ENCODE measurements at places on chromosomes 3 and 15.

DNA sequence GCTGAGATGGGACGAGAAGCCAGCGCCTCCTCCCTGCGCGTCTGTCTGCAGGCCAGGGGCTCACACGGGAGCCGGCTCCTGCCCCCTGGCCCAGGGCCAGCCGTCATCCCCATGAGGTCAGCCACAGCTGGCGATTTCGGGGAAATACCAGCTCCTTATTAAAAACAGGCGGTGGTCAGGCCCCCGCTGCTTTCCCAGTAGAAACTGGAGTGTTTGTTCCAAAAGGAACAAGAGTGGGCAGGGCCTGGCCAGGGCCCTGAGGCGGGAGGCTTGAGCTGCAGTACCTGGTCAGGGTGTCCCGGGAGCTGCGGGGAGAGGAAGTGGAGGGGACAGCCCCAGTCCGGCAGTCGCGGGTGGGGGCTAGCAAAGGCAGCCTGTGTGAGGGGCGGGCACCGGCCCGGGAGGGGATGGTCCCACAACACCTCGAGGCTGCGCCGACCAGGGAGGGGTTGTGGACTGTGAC is 17.8 kb downstream of the MYL3 start:
- DNase-seq, result no peak

DNA sequence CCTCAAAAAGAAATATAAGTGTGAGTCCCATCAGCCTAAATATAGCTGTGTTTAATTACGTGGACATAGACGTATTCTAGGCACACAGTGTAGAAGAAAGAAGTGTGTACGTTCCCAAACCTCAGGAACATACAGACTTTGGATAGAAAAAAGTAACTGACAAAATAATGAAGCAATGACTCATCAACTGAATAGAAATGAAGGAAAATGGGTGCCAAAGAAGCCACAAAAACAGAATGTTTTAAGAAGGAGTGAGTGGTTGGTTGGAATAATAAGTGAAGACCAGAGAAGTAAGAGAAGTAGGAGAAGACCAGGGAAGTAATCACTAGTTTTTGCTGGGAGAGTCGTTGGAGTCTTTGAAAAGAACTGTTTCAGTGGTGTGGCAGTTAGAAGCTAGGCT is 518.1 kb downstream of the ROBO1 start:
- DNase-seq, result no peak

DNA sequence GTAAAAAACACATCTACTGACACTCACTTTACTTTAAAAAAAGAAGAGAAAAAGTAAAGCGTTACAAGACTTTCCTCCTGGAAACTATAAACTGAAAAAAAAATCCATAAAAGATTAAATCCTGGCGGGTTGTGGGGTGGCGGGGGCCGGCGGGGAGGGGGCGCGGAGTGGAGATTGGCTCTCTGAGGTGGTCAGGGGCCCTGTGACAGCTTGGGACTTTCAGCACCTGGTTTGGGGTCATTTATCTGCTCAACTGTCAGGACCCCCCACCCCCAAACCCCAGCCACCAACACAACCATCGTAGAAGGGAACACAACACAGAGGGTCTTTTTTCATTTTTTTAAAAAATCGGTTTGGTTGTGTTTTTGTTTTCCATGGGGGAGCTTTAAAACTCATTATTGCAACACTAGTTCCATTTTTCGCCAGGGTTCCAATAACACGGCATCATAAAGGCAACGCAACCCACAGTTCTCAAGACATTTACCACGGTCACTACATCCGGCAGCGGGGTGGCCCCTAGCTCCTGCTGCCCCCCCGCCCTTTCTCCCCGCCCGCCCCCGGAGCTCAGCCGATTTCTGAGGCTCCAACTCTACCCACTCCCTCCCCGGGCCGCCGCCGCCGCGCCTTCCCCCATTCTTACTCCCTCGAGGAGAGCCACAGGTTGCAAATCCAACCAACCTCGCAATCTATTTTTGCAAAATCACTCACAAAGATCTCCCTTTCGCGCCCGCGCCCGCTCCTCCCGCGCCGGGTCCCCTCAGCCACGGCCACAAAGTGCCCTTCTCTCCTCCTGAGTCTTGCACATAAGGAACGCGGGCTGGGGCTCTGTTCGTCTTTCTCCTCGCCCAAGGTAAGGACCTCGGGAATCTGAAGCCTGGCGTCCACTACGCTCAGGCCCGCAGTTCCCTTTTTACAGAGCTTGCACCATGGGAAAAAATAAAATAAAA is 1.8 kb downstream of the BCL6 start:
- no peak for DNase-seq

GRCh38 chr15:29242456-29243242 is 27.0 kb downstream of the NSMCE3 start:
- DNase-seq, result no peak
